ENCODE measurements at places on chromosomes 5 and 9. TPM values are rescaled to one million over a fixed set of nuclear protein-coding genes. Genes with fewer than 3 reads are reported as not detected.

Gene SLC12A7
- 1.4 TPM for total RNA-seq

Gene FAM174A
- 11.8 TPM for total RNA-seq

Gene GMCL2
- not detected for total RNA-seq

Gene TAS2R1
- total RNA-seq = 0.76 TPM

Gene NEUROG1
- not detected for total RNA-seq

Gene TENT4A
- total RNA-seq = 25.1 TPM
